Occipital lobe (tissue), 3 donors: ENCODE measurements at places on chromosomes 12 and 14.

DNA sequence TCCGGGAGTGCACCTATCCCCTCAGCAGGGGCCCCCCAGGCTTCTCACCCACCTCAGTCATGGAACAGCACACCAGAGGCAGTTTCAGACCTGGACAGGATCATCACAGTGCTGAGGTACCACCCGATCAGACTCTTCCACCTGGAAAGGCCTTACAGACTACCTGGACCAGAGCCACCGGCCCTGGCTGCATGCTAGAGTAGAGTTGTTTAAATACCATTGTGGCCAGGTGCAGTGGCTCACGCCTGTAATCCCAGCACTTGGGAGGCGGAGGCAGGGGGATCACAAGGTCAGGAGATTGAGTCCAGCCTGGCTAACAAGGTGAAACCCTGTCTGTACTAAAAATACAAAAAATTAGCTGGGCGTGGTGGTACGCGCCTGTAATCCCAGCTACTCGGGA lies 61.5 kb downstream of the TSPAN11 start:
- DNase-seq = no peak

GRCh38 chr12:46574847-46575246 lies 202.3 kb upstream of the SLC38A2 start:
- DNase-seq = no peak

DNA sequence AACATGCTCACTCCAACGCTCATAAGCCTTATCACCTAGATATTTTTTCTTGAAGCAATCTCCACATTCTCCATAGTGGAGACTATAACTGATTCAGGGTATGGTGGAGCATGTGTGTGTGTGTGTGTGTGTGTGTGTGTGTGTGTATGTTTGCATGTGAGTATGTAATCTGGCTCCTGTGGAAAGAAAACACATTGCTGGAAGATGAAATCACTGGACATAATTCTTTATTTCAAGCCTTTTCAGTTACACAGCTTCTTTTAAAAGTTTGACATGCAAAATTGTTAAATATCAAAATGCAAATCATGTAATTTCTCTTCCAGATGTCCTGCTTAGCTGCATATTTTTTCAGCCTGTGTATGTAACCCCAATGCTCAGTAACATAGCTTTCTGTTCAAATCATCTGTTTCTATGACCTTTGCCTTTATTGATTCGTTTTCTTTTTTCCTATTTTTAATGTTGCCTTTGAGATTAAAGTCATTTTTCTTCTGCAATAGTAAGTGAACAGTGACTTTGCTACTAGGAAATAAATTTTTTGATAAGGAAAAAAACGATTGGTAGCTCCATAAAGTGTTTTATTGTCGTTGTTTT lies 80.5 kb upstream of the BTG1 start:
- DNase-seq = no peak

- no peak for DNase-seq
These were observed 464.6 kb downstream of the PCNX1 start for GRCh38 chr14:71371711-71372396.
